Femur (tissue), 1 donor: ENCODE measurements at places on chromosomes 2 and 18.

GRCh38 chr2:149152469-149152953, 114.0 kb downstream of the LYPD6B start:
- no peak for DNase-seq

DNA sequence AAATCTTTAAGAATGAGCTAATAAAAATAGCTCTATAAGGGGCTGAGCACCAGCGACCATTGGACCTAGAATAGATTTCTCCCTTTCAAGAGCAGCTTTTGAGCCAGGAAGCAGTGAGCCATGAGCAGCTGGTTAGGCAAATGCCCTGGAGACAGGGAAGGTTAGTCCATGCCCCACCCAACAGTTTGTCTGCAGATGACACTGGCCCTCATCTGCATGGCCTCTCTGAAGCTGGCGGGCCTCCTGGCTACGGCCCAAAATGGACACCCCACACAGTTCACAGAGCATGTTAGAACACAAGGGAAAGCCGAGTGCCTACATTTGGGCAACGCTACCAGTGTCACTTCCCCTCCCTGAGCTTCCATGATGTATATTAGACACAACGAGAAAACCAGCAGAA, 201.1 kb downstream of the MGAT5 start:
- no peak for DNase-seq

DNA sequence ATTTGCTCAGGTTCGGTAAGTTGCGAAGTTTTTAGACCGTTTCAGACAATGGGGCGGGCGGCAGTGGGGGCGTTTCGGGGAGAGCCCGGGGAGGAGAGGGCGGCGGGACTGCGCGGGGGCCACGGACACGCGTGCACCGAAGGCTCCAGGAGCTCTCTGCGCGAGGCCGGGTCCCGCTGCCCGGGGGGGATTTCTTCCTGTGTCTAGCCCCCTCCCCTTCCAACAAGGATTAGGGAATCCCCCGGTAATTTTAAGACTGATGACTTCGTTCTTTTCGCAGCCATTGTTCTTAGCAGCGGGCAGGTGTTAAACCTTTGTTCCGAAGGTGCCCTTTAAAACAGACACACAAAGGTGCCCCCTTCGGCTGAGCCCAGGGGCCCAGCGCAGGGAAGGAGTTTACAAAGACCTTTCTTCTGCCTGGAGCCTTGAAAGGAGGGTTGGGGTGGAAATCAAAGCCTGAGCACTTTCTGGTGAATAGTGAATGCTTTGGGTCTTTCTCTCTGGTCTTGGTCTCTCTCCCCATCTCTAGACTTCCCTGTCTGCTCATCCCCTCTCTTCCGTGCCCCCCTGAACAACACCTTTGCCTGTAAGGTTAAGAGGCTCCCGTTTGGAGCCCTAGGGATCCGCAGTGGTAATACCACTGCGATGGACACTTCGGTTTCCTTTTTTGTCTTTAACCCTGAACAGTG, 2.1 kb downstream of the TRIB2 start:
- DNase-seq, result no peak

GRCh38 chr18:261398-262073, 6.3 kb downstream of the THOC1 start:
- DNase-seq, result no peak

DNA sequence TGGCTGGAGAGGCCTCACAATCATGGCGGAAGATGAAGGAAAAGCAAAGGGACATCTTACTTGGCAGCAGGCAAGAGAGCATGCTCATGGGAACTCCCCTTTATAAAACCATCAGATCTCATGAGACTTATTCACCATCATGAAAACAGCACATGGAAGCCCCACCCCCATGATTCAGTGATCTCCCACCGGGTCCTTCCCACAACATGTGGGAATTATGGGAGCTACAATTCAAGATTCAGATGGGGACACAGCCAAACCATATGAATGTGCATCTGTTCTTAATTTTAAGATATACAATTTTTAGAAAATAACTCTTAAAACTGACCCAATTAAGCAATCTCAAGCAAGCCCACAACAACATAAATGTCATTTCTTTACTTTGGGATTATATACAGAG, 12.6 kb downstream of the C18orf63 start:
- DNase-seq, result no peak

- DNase-seq, result no peak
These were observed 1.7 kb upstream of the CATIP start for GRCh38 chr2:218354850-218355443.

- no peak for DNase-seq
These were observed 78.9 kb downstream of the TRIM43 start for GRCh38 chr2:95670686-95671085.

DNA sequence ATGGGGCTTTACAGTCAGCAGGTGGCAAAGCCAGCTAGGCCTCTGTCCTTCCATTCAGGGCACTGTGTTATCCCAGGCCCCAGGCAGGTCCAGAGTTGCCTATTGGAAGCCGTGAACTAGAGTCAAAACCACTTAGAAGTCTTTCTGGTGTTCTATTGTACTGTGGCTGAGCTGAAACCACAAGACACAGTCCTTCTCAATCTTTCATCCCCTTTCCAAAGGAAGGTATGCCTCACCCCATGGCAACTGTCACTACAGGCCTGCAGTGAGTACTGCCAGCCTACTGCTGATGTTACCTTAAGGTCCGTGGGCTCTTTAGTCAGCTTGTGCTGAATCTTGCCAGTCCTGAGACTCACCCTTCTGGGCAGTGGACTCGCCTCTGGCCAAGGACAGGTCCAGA, 181.6 kb downstream of the GULP1 start:
- no peak for DNase-seq

DNA sequence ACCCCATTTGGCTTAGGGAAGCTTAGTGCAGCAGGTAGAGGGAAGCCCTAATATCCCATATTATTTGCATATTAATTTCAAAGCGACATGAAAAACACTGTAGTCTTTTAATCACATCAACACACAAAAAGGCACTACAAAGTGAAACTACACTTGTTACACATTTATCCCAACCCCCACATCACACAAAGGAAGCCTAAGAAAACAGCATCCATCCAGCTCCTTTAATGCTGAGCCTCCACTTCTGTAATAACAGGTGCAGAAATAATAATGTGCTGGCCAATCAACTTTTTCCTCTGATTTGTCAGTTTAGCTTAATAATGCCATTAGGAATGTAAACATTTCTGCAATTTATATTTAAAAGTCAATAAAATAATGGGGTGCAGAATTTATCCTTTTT, 274.0 kb downstream of the TCF4 start:
- no peak for DNase-seq

DNA sequence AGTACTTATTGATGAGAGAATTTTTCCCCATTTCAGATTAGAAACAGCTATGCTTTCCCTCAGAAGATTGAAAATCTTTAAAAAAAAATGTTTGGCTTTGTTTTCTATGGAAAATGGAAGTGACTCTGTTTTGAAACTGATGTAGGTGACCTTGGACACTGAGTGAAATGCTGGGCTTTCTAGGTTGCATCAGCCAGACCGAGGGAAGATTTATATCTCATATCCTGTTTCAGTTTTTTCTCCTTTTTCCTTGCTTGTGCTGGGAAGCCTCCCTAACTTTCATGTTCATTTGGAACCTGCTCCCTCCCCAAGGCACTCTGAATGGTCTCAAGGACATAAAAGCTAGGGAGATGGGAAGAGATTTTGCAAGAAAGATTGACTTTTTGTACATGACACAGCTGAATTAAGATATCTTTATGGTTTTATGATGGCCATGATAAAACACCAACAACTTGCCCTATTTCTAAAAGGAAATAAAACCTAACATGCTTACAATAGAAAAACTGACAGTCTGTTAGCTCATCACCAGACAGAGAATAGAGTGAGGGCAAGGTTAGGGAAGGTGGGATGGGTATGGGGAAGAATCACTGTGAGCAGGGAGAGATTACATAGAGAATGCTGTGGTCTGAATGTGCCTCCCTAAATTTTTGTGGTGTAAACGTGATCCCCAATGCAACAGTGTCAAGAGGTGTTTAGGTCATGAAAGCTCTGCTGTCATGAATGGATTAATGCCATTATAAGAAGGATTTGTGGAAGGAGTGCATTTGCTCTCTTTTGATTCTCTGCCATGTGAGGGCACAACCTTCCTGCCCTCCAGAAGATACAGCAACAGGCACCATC, 249.7 kb downstream of the TPGS2 start:
- no peak for DNase-seq

DNA sequence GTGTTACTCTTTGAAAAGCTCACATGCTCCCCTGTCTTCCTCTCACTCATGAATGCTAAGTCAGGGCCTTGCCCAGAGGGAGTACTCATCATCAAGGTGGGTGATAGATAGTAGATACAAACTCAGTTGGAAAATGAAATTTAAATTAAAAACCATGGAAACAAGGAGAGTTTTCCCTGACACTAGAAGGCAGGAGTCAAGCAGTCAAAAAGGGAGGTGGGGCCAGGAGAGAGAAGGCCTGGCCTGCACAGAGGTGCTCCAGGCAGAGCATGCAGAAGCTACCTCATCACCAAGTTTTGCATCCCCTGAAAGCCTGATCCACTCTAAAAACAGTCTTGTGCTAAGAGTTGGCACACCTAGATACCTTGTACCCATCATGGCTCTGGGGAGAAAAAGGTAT, 143.7 kb downstream of the MYO5B start:
- no peak for DNase-seq

GRCh38 chr2:218284106-218284811, 8.0 kb downstream of the TMBIM1 start:
- no peak for DNase-seq

- DNase-seq, result no peak
These were observed 115.1 kb downstream of the DTNB start for GRCh38 chr2:25558262-25558661.

- DNase-seq, result no peak
These were observed 565.1 kb downstream of the ARHGAP15 start for GRCh38 chr2:143694335-143694734.

DNA sequence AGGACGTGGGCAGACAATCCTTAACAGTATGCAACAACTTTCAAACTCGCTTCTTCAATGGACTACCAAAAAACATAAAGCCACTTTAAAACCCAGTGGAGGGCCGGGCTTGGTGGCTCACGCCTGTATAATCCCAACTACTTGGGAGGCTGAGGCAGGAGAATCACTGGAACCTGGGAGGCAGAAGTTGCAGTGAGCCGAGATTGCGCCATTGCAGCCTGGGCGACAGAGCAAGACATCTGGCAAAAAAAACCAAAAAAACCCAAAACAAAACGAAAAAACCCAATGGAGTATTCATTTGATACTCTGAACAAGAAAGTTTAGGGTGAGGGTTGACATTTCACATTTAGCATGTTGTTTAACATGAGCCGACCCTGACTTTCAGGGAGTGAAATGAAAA, 14.0 kb downstream of the RNF125 start:
- no peak for DNase-seq

GRCh38 chr2:155687181-155687580, 645.3 kb downstream of the NR4A2 start:
- no peak for DNase-seq

GRCh38 chr18:45066886-45067285, 386.2 kb downstream of the SETBP1 start:
- no peak for DNase-seq

DNA sequence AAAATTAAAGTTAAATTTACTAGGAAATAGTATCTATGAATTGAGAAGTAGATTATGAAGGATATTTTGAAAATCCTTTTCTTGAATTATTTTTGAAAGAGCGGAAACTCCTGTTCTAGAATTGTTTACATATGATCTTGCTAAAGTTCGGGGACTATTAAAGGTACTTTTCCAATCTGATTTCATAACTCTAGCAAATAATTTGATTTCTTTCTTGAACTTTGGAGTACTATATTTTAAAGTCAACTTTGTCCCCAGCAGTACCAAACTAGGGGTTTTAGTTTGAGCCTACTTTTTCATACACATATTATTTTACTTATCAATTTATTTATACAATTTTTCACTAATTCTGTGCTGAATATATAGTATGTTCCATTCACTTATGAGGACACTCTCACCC, 364.7 kb downstream of the FSIP2 start:
- DNase-seq, result no peak

- DNase-seq, result no peak
These were observed 17.9 kb upstream of the GMCL1 start for GRCh38 chr2:69811591-69811990.

DNA sequence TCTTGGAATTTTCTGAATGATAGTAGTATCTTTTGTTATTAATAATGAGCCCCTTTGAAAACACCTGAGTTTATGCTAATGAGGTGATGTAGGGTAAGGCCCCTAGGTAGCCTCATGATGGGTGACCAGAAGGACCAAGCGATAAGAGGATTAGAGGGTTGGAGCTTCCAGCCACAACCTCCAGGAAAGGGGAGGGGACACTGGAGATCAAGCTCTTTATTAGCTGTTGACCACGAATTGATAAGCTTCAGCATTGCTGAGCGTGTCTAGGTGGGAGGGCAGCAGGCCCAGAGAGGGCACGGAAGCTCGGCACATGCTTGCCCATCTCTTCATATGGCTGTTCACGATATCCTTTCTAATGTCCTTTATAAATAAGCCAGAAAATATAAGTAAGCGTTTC, 39.0 kb downstream of the KIAA2012 start:
- no peak for DNase-seq

DNA sequence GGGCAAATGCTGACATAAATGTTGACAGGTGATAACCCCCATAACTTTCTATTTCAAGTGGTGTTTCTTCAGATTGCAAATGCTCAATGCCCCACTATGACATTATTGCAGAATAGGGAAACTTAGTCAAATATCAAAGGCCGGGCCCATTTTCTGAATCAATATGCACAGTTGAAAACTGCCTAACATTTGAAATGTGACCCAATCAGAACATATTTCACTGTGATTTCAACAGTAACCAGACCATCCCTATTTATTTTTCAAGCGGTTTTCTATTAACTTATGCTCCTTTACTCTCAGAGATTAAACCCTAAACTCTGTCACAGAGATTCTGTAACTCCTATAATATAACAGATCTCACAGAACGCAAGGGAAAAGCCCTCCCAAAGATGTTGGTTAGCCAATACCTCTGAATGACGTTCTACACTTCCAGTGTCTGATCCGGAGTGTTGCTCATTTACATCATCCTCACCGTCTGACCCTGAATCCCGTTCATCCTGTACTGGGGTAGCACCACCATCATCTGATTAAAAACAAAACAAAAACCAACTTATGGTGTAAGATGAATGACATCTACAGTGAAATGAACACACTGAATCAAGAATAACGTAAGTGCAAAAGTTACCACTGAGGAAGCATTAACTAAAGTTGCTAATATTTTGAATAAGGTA, 2.9 kb downstream of the IWS1 start:
- no peak for DNase-seq

GRCh38 chr2:189291460-189291859, 111.9 kb upstream of the COL5A2 start:
- no peak for DNase-seq

- DNase-seq, result no peak
These were observed 9.4 kb upstream of the EPG5 start for GRCh38 chr18:45976566-45976965.
